CD4-positive, alpha-beta T cell treated with Interleukin-6 at 100 ng/mL for 8 hours (primary cell): ENCODE measurements at places on chromosomes 3 and 15.

DNA sequence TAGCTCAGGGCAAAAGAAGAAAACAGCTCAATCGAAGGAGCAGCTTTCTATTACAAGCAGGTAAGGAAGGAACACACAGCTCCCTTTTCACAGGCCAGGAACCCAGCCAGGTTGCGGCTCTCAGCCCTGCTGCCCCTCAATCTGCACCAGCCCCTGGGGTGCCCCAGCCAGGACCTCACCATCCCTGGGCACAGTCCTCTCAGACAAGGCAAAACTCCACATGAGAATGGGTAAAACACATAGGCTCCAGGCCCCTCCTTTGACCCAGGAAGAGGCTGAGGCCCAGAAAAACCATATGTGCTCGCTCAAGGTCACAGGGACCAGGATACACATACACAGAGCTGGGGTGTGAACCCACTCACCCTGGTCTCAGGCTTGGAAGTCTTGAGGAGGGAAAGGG, 178.7 kb upstream of the TLE3 start:
- DNase-seq: no peak

GRCh38 chr3:167876620-167877281, 141.2 kb downstream of the SERPINI1 start:
- no peak for DNase-seq

DNA sequence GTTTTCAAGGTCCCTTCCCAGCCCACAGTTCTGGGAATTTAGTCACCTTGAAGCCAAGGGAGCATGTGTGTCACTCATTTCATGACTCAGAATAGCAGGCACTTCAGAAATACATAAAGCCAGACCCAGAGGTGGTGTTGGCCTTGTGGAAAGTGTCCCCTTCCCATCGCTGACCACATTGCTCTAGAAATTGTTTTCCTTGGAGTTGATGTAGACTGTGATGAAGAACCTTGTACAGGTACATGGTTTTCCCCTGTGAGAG, 158.8 kb downstream of the SLCO3A1 start:
- no peak for DNase-seq

DNA sequence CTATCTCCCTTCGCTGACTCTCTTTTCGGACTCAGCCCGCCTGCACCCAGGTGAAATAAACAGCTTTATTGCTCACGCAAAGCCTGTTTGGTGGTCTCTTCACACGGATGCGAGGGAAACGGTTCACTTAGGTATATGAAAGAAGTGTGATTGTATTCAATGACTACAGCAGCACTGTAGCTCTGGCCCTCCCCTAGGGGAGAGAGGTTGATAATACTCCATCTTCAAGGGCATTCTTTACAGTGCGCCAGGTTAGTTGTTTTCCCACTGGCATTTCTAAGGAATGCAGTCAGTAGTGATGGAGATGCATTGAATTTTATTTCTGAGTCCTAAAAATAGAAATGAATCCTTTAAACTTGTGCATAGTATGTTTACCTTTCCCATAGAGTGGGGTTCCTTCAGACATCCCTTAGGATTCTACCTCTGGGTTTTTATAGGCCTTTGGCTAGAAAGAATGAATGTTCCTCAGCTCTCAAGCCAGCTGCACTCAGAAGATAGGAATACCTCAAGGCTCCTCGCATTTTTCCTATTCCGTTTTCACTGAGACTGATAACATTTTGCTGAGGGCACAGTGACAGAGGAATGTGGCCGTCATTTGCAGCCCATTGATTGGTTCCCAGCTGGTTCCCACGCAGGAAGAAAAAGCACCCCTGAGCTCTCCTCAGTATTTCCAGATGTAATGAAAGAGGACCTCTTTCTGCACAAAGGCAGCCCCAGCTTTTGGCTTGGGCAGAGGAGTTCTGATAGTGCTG, 131.8 kb upstream of the C2CD4B start:
- DNase-seq: no peak

DNA sequence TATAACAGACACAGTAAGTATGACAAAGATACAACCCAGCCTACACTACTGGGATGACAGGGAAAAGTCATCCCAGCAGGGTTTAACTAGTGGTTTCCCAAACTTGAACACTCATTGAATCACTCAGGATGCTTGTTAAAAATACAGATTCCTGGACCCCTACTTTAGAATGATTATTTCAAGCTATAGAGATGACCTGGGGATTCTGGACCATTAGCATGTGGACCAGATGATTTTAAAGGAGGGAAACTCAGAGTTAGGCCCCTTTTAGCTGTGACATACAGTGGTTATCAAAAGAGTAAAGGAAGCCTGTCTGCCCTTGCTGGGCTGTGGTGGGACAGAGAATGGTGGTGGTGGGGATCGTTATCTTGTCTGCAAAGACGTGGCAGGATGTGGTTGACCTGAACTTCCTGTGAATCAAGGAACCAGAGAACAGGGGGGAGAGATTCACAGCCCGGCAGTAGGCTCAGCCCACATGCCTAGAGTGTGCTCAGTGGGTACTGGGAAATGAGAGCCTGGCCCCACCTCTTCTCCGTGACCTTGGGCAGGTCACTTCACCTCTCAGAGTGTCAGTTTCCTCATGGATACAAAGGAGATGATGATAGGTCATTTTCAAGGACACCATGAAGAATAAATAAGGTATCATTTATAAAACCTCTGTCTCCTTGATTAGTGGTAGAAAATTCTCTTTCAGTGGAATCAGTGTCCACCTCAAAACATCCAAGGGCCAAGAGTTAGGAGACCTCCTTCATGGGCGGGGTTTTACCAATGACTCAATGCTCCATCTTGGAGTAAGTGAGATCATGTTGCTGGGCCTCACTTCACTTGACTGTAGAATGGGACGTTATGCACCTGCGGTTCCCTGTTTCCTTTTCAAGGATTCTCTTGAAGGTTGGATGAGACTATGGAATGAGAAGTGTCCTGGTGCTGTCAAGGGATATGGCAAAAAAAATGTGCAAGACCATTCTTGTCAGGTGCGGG, 306.5 kb downstream of the RPLP1 start:
- DNase-seq: peak; percentile 92

DNA sequence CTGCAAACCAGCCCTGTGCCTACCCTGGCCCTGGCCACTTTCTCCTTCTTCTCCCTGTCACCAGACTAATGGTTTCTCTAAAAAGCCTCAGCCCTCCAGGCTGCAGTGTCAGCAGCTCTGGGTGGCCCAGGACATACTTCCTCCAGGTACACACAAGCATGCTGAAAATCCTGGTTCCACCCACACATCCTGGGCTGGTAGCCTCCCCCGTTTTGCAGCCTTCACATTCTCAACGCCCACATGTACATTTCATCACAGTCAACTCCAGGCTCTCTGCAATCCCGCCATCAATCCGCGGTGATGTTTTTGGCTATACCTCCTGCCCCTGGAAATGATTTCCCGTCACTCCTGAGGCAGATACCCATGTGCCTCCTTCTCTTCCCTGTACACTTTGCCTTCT, 59.4 kb downstream of the MAGEF1 start:
- no peak for DNase-seq

GRCh38 chr15:69013726-69014406, 629 bp upstream of the NOX5 start:
- DNase-seq: no peak
